ENCODE measurements at places on chromosomes 1 and 21. TPM values are rescaled to one million over a fixed set of nuclear protein-coding genes. Genes with fewer than 3 reads are reported as not detected.

The SLC22A15 gene
- 3.7 TPM for total RNA-seq

The SLC30A10 gene
- 0.15 TPM for total RNA-seq

DNA sequence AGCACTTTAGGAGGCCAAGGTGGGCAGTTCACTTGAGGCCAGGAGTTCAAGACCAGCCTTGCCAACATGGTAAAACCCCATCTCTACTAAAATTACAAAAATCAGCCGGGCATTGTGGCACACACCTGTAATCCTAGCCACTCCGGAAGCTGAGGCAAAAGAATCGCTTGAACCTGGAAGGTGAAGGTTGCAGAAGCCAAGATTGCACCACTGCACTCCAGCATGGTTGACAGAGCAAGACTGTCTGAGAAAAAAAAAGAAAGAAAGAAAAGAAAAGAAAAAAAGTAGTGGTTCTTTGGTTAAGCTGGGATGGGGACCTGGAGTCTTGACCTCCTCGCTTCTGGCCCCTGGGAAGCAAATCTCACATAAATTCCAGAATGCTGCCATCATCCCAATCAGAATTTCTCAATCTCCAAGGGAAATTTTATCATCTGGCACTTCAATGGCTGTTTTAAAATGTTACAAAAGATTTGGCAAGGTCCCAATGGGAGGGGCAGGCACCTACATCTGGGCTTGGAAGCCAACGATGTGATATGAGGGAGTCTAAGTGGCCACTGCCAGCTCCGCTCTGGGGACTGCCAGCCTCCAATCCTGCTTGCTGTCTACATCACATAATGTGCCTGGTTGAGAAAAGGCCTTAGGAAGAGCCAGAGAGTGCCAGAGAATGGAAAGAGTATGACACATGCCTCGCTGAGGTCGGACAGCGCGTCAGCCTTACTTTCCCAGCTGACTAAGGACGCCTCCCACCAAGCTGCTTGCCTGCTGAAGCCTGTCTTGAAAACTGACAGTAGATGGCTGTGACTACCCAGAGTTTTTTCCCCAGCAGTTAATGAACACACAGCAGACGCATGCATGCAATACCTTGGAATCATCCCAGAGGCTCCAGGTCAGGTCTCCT, 42.1 kb upstream of the SRP9 start:
- DNase-seq = no peak

DNA sequence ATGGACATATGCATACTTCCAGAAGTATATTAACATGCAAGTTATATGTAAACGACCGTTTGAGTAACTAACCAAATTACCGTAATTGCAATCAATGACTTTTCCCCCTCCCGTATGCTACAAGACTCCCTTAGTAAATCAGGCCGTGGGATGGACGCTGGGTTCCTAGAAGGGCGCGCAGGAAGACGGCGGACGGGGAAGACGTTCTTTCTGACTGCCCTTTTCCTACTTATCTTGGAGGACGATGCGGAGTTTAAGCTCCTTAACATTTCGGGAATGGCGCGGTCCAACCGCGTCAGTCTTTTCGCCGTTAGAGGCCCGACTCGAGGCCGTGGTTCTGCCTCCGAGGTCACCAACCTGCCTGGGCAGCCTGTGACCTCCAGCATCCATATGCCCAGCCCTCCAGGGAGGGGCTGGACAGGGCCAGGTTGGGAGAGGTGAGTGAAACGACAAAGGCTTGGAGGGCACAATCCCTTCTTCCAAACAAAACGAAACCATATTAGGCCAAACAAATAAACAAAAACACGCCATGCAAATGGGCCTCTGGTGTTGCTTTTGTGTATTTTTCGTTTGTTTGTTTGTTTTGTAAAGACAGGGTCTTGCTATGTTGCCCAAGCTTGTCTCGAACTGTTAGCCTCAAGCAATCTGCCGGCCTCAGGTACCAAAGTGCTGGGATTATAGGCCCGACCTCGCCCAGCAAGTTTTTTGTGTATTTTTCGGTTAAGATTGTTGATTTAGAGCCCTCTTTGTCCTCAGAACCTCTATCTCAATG, 873 bp upstream of the PI4KB start:
- no peak for DNase-seq

- peak; percentile 52 for DNase-seq
Measured at GRCh38 chr1:100896481-100896982, 642 bp downstream of the SLC30A7 start.

DNA sequence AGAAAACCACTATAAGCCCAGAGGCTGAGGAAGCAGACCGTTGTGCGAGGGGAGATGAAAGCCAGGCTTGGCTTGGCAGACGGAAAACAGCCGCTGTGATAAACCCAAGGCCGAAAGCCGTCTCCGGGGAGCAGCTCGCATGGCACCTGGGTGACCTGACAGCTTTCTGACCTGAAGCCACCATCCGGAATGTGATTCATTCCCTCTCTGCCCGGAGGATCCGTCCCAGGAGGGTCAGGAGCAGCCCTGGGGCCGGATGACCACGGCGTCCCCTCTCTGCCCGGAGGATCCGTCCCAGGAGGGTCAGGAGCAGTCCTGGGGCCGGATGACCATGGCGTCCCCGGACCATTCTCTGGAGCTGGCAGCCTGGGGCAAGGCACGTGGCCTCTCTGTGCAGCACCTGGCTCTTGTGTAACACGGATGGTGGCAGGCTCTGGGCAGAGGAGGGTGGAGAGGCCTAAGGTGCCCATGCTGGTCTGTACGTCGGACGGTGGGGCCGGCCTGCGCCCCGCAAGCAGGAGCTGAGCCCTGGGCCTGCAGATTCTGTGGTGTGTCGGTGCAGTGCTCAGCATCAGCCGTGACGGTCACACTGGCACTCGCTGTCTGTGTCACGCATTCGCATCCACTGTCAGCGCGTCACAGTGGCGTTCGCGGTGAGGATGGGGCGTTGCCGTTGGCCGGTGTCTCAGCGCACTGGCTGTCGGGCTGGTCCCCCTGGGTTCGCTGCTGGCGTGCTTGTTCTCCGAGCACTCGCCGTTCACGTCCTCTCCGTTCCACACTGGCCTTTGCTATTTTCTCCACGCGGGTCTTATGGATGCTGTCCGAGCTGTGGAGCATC, 50.3 kb downstream of the SLX9 start:
- no peak for DNase-seq

GRCh38 chr1:199453723-199454122, 573.8 kb upstream of the NR5A2 start:
- no peak for DNase-seq

- no peak for DNase-seq
Measured at GRCh38 chr1:941015-941587, 17.4 kb downstream of the SAMD11 start.

The ST6GALNAC5 gene
- 6.2 TPM for total RNA-seq

- no peak for DNase-seq
Measured at GRCh38 chr1:20497506-20497905, 10.4 kb downstream of the MUL1 start.

DNA sequence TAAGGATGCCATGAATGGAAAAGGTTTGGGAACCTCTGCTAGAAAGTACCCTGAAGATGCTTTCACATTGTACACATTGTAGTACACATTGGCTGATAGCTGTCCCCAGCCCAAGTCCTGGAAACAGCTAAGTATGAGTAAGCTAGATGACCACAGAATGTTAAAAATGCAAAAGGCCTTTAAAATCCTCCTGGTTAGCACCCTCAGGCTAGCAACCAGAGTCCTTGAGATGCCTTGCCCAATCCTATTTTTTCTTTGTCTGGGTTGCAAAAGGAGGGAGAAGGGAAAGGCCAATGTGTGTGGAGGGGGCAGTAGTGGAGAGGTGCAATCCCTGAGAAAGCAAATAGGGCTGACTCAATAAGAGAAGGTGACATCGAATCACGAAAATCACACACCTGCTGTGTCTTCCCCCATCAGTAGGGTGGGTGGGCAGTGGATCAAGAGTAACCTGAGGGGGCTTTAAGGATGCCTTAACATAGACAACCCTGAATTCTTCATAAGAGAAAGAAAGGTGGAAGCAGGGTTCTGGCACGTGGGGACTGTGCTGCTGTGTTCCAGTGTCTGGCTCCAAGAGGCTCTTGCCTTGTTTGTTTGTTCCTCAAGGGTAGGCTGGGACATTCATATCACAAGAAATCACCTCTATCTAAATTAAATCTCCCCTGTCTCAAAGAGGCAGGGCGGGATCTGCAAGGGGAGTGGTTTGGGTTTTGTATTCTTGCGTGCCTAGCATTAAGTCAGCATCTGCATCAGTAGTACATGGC, 266.2 kb upstream of the PLXNA2 start:
- no peak for DNase-seq

The S100A7A gene
- total RNA-seq = not detected

DNA sequence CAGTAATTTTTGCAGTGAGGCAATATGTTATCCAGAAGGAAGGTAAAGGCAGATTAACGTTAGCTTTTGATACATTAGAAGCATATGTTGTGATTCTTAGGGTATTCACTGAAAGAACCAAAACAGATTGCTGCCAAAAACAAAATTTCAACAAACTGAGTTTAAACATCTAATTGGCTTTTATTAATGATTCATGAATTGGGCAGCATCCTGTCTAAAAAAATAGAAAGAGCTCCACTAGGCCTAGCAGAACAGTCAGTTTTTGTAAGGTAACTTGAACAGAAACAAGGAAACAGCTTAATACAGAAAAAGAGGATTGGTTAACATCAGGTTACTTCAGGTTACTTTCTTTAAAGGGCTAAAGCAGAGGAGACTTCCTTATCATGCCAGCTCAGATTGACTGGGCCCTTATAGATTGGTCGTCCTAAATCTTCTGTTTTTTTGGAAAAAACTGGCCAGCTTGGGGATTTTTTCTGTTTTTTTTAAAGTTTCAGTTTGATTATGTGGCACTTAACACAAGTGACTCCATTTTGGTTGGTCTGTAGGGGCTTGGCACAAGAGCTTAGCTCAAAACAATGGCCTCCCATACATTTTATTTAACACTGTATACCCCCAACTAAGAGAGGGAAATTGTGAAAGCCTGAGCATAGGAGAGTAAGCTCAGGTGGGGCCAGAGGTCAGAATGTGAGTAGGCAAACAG, 36.8 kb upstream of the GALNT2 start:
- no peak for DNase-seq

DNA sequence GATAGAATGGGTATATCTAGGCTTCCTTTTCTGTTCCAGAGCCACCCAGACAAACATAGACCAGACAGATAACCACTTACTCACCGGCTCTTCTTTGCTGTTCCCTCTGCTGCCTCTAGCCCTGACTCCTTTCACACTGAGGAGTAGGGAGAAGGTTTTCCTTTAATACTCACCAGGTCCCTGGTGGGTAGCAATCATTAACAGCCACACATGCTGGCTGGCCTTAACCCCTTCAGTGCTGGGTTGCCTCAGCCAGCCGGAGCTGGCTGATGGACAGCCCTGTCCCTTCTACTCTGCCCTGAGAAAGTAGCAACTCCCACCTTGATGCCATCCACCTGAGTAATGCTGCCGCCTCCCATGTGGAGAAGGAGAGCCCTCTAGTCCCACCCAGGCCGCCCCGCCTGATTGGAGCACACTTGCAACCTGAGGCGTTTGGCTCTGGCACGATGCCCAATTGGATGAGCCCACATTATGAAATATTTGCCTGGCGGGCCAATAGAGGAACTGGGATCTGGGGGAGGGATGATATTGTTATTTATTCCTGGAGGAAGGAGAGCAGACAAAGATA, 71.6 kb downstream of the PLEKHA6 start:
- no peak for DNase-seq

GRCh38 chr1:20354610-20355009, 63.9 kb downstream of the VWA5B1 start:
- DNase-seq = no peak

- DNase-seq = no peak
Measured at GRCh38 chr21:26964170-26964778, 2.6 kb downstream of the ADAMTS5 start.

The ERRFI1 gene
- 46.1 TPM for total RNA-seq

DNA sequence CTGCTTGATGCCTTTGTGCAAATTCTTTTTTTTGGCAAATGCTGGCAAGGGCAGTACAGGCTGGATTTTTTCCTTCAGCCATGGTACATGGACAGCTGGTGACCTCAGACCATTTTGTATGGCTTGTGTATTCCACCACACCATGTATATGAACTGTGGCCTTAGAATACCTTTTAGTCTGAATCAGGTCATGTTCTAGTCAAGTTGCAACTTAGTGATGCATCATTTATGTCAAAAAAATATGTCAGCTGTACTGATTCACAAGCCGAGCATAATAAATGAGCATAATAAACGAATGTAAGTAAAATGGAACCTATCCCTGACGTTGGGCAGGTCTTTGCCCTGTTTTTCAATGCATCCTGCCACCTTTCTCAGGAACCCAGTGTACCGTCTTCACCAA, 219.7 kb upstream of the RUNX1 start:
- no peak for DNase-seq

The ATP6V1G3 gene
- not detected for total RNA-seq

DNA sequence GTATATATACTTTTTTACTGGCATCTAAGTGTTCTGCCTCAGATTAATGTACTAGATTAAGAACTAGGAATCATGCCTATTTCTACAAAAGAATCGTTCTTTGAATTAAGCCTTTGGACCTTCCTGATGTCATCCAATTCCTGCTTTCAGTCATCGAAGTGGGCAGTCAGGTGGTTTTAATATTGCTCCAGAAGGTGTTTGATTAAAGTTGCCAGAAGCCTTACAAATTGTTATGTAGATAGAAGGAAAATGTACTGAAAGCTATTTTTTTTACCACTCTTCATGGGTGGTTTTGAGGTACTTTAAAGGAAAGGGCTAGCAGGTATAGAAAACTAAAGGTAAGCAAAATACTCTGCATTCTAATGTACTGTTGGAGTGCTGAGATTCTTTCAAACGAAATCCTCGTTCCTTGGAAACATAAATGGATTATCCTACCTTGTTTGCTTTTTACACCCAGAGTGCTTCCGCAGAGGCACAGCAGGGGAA, 716 bp downstream of the CTBS start:
- DNase-seq = no peak

DNA sequence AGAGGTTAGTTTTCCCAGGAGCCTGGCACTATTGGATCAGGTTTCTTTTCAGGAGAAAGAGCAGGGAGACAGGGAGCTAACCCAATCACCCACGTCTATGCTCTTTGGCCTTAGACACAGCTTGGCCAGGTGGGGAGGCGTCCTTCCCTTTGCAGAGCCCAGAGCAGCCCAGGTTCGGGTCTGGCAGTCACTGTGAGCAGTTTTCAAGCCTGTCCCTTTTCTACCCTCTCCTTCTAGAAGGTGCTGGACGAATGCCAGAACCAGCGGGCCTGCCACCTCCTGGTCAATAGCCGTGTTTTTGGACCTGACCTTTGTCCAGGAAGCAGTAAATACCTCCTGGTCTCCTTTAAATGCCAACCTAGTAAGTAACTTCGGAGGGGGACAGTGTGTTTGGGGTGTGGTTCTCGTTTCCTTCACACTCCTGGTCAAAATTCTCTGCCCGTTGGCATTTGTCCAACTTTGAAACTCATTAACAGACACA, 44.9 kb downstream of the EVA1C start:
- no peak for DNase-seq

The CACNA1E gene
- 2.6 TPM for total RNA-seq

- DNase-seq = no peak
Measured at GRCh38 chr1:78464449-78464891, 26.3 kb upstream of the PTGFR start.
